H1 (cell line): ENCODE measurements at places on chromosomes 16 and 17. TPM values are rescaled to one million over a fixed set of nuclear protein-coding genes. Genes with fewer than 3 reads are reported as not detected.
A peak's percentile ranks its signal among the peaks of the same experiment; 100 is the strongest.

DNA sequence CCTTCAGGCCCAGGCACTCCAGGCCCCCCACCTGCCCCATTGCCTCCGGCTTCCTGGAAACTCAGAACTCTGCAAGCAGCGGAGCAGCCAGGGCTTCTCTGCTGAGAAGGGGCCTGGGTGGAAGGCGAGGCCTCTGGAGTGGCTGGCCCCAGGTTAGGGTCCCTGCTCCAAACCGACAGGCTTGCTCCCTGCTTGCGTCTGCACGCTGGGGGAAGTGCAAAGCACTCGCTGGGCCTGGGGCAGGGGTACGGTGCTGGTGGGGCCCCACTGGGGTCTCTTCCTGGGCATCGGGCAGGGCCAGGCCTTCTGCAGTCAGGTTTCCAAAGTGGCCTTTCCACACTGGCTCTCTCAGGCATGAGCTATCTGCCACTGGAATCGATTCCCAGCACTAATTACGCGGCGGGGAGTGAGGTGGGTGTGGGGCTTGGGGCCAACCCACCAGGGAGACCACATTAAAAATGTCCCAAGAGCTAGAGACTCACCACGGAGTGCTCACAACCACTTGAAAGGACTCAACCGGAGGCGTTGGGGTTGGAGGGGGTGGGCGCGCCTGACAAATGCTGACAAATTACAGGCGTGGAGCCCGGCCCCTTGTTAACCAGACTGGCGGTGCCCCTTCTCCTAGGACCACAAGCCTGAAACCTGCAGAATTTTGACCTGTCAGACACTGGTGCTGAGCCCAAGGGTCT, 17.9 kb downstream of the FAM83G start:
- no peak for DNase-seq

DNA sequence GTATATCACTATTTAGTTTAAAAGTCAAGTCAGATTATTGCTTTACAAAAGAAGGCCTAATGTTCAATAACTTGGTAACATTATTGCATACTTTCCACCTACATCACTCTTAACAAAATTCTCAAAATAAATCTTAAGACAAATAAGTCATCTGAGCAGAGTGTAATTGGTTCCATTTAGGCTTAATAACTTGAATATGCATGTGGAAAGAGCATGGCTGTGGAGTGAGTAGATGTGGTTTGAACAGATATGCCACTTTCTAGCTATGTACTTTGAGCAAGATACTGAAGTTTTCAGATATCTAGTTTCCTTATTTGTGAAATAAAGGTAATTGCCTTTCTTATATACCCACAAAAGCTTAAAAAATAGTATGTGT, 6.7 kb upstream of the EVI2A start:
- DNase-seq = no peak

GRCh38 chr16:54783980-54784379, 146.7 kb upstream of the IRX5 start:
- DNase-seq = no peak

- no peak for DNase-seq
Measured at GRCh38 chr17:51263006-51263405, 2.7 kb downstream of the UTP18 start.

GRCh38 chr17:38601539-38602351, 4.0 kb downstream of the SRCIN1 start:
- no peak for DNase-seq

DNA sequence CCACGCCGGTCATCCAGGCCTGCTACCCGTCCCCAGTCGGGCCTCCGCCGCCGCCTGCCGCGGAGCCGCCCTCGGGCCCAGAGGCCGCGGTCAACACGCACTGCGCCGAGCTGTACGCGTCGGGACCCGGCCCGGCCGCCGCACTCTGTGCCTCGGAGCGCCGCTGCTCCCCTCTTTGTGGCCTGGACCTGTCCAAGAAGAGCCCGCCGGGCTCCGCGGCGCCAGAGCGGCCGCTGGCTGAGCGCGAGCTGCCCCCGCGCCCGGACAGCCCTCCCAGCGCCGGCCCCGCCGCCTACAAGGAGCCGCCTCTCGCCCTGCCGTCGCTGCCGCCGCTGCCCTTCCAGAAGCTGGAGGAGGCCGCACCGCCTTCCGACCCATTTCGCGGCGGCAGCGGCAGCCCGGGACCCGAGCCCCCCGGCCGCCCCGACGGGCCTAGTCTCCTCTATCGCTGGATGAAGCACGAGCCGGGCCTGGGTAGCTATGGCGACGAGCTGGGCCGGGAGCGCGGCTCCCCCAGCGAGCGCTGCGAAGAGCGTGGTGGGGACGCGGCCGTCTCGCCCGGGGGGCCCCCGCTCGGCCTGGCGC, 2.4 kb downstream of the HIC1 start:
- no peak for DNase-seq

- no peak for DNase-seq
Measured at GRCh38 chr17:10010752-10011151, 105.7 kb upstream of the RCVRN start.

- no peak for DNase-seq
Measured at GRCh38 chr17:31198026-31198425, 99.0 kb downstream of the OMG start.

- peak; percentile 78 for DNase-seq
Measured at GRCh38 chr17:48995304-48995973, 1.7 kb upstream of the IGF2BP1 start.

DNA sequence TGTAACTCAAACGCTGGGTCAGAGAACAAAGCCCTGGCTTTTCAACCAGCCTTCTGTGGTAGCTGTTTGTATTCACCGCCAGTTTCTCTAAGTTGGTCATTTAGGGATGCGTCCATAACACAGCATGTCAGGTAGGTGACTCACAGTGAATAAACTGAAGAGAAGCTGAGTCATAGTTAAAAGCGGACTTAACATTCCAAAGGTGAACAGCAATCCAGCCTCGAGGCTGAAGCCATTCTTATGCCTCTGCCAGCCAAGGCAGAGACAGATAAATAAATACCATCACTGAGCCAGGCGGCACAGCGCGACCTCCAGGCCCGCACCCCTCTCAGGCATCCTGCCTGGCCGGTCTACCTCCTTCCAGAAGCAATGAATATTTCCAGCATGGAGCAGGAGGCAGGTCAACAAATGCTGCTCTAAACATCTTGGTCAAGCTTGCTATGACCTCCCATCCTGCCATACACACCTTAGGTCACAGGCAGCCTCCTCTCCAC, 12.4 kb upstream of the CACNG4 start:
- DNase-seq = no peak

DNA sequence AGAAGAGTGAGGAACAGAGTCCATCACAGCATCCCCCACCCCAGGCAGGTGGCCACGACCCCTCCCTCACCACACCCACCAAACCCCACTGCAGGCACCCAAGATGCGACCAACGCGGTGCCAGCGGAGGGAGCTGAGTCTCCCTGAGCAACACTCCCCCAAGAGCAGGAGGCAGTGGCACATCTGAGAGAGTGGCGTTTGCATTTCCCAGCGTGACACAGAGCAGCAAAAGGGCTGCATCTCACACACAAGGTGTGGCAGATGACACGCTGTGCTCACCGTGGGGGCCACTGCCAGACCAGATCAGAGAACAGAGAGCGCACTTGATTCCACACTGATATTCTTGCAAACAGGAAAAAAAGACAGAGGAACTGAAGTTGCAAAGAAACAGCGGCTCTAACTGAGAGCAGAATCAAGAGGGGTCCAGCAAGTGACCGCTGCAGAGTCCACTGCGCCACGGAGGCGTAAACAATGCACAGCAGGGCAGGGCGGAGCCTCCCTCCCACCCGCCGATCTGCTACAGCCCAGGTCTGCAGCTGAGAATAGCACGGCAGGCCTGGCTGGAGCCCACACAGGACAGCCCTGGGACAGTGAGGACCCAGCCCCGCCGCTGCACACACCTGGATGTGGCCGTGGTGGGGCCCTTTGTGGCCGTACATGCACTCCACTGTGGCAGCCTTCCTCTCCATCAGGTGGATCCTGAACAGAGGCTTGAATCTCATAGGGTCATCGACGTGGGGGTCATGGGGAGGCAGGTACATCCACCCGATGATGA, 26.0 kb upstream of the C16orf95 start:
- no peak for DNase-seq

- DNase-seq = no peak
Measured at GRCh38 chr17:78879635-78880186, 23.3 kb downstream of the CEP295NL start.

DNA sequence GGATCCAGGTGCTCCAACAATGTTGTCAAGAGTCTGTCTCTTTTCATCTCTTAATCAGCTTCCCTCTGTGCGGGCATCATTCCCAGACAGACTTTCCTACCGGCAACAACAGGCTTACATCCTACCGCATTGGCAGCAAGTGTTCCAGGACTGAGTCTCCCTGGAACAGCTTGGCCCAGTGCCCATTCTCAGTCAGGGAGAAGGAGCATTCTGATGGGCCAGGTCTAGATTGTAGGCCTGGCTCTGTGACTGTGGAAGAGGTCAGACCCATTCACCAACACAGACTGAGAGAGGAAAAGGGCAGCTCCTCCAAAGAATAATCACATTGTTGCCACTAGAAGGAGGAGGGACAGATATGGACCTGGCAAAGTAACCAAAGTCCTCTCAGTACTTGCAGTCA, 68.1 kb upstream of the TMEM132E start:
- DNase-seq = no peak

DNA sequence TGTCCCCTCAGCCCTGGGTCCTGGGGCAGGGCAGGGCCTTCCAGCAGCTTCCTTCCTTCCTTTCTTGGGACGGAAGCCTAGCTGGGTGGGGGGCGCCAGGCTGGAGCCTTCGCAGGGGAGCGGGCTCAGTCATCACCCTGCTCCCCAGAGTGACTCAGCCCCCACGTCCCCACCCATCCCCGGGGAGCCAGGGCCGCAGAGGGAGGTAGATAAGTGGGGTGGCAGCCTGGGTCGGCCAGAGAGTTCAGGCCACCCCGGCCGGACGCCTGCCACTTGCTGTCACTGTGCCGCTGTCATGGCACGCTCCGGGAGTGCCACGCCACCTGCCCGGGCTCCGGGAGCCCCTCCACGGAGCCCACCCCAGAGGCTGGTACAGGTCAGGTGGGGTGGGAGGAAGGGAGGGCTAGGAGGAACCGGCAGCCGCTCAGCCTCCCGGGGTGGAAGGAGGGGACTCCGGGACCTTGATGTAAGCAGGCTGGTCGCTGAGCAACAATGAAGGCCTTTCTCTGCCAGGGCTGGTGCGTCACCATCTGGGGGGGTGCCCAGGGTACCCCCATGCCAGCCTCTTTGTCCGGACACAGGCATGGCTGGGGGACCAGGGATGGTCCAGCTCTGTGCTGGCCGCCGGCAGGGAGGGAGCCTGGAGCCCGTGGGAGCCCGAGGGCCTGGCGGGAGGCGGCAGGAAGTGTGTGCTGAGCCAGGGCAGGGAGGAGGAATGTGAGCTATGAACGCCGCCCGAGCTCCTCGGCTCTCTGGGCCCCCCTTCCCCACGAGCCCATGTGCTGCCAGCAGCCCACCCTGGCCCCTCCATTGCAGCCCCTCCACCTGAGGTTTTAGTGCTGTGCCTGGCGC, 6.6 kb downstream of the NHERF2 start:
- DNase-seq = peak; percentile 55

- no peak for DNase-seq
Measured at GRCh38 chr17:28081467-28081866, 39.0 kb downstream of the NLK start.

GRCh38 chr16:49856672-49857330, 889 bp upstream of the ZNF423 start:
- DNase-seq = no peak

The SLC6A2 gene
- total RNA-seq = 0.40 TPM in 1 of 2 replicates, not detected in the other

The HSD11B2 gene
- total RNA-seq = 25.9 and 28.7 TPM in 2 replicates

The CBFB gene
- 31.6 and 34.3 TPM in 2 replicates for total RNA-seq

The KRT15 gene
- 0.13 and 0.21 TPM in 2 replicates for total RNA-seq
